ENCODE measurements at places on chromosomes 16 and 17.

- DNase-seq: no peak
These were observed 19.1 kb downstream of the TRARG1 start for GRCh38 chr17:1298606-1299005.

- DNase-seq: no peak
These were observed 485 bp upstream of the GDPD3 start for GRCh38 chr16:30113711-30114333.

- no peak for DNase-seq
These were observed 40.2 kb downstream of the CNOT1 start for GRCh38 chr16:58589326-58589905.

DNA sequence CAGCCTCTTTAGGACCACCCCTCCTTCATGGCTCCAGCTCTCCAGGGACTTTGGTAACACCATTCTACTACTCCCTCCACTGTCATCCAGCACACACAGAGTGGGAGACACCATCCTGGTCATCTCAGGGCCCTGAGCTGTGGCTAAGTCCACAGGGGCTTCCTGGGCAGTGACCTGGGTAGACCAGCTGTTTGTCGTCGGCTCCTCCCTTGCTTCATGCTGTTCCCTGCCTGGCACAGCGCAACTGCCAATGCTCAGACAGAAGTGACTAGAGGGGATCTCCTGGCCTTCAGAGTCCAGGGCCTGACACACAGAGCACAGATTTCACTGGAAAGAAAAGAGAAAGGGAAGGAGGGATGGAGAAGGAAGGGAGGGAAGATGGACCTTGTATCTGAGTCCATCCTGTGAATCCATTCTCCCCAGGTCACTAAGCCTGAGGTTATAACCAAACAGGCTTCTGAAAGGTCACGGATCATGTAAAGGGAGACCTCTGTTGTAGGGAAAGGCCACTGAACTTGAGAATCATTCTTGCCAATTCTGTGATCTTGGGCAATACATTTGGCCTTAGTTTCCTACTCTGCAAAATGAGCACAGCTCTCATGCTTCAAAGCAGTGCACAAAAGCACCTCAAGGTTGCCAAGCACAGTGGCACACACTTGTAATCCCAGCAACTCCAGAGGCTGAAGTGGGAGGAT lies 18.5 kb upstream of the PHB1 start:
- DNase-seq: no peak

- no peak for DNase-seq
These were observed 1.2 kb downstream of the MMP15 start for GRCh38 chr16:58026705-58027160.
